ENCODE measurements at places on chromosomes 3 and 15.

DNA sequence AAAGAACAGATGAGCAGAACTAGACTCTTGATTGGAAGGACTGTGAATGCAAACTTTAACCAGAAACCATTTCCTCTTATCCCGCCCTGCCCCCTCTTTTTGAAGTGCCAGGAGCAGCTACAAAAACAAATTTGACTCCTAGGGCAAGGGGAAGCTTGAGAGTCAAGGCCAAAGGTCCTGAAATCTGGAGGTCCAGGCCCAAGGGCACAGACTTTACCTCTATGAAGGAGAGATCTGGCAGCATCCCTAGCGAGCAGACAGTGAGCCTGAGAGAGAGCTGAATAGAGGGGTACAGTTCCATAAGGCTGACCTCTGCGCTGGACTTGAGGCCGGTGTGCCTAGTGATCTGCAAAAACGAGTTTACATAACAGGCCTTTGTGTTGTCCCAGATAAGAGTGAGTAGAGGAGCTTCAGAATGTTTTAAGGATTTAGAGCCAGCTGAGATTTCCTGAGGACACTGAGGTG lies 5.1 kb downstream of the RAB43 start:
- DNase-seq, result no peak

DNA sequence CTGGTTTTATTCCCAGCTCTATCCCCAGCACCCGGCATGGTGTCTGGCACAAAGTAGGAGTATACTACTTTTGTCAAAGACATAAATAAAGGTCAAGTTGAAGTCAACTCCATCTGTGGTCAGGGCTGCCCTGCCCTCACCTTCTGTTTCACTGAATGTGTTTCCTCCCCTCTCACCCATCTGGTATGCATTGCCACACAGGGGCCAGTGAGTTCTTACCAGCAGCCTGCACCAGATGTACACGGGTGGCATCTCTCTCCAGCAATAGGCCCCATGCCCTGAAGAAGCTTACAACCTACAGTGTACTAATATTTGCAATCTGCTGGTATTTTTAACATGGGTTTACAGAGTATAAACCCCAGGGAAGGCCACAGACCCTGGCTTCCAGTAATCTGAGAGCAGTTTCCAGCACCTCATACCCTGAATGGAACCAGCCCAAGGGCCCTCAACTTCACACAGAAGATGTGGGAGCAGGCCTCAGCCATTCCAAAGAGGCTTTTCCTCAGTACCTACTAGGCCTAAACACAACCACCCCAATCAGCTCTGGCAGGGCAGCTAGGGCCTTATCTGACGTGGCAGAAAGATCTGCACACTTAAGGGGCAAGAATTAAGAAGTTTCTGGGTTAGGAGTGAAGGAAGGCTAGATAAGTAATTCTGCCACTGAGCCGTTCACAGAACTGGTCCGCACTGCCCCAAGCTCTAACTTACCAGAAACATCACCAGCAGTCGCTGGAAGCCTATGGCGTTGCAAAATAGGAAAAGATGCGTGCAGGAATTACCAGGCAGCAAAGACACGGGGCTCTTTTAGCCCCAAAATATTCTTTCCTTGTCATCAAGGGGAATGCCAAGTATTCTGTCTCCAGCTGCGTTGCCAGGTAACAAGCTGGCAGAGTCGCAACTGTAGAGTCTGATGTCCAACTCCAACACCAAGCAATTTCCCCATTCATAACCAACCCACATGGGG lies 2.1 kb downstream of the IDH2 start:
- no peak for DNase-seq

GRCh38 chr3:74054566-74054965 lies 429.8 kb upstream of the PDZRN3 start:
- no peak for DNase-seq

- no peak for DNase-seq
These were observed 61.4 kb downstream of the SMAD6 start for GRCh38 chr15:66763186-66764071.

DNA sequence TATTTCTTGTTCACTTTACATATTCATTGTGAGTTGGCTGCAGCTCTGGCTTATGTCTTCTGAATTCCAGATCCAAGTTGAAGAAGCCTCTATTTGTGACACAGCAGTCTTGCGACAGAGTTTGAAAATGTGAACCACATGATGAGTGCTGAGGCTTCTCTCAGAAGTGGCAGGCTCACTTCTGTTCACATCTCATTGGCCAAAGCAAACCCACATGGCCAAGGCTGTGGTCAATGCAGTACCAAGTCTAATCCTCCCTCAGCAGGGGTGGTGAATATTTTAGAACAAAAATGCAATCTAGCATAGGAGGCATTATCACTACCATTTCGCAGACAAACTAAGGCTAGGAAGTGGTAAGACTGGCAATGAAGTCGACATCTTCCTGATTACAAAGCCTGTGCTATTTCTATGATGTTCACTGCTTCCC lies 45.2 kb downstream of the CDCP1 start:
- DNase-seq, result no peak

Measured in stimulated activated CD8-positive, alpha-beta memory T cell treated with anti-CD3 and anti-CD28 coated beads, Interleukin-15, amount 100 ng/mL, for 4 hours (primary cell).